ENCODE measurements at places on chromosomes 6 and 20. TPM values are rescaled to one million over a fixed set of nuclear protein-coding genes. Genes with fewer than 3 reads are reported as not detected.

Gene RTEL1
- 12.2 TPM for total RNA-seq

Gene POLH
- 27.9 TPM for total RNA-seq

Gene NOP56
- total RNA-seq = 121 TPM

Gene CHRNA4
- not detected for total RNA-seq

Gene CGA
- total RNA-seq = not detected

Gene ZKSCAN4
- 8.7 TPM for total RNA-seq

Gene FABP7
- 0.15 TPM for total RNA-seq

Gene RAD21L1
- not detected for total RNA-seq

Gene CASS4
- total RNA-seq = 12.4 TPM

Gene MTCH1
- 260 TPM for total RNA-seq

Gene BTN2A1
- 10.2 TPM for total RNA-seq

Gene DTNBP1
- total RNA-seq = 10.8 TPM

Gene SYNE1
- total RNA-seq = 106 TPM

Gene HRH3
- not detected for total RNA-seq

Gene CTCFL
- total RNA-seq = not detected

Gene KCNG1
- 15.2 TPM for total RNA-seq

Gene IPCEF1
- under 0.01 TPM for total RNA-seq

Gene CAPN11
- total RNA-seq = 0.15 TPM

Gene MYO6
- total RNA-seq = 18.6 TPM

Gene RIN2
- 59.2 TPM for total RNA-seq

Gene PPP1R3G
- 3.3 TPM for total RNA-seq

Gene MYT1
- under 0.01 TPM for total RNA-seq

Gene IMPG1
- not detected for total RNA-seq

Data from smooth muscle cell of trachea (primary cell).